ENCODE measurements at places on chromosomes 7 and 10.

- DNase-seq = no peak
Observed at GRCh38 chr7:151462306-151462779, 22.4 kb upstream of the CRYGN start.

GRCh38 chr10:14543046-14543903 lies 212.6 kb upstream of the FRMD4A start:
- no peak for DNase-seq

GRCh38 chr7:72072901-72073300 lies 339.2 kb downstream of the CALN1 start:
- no peak for DNase-seq

DNA sequence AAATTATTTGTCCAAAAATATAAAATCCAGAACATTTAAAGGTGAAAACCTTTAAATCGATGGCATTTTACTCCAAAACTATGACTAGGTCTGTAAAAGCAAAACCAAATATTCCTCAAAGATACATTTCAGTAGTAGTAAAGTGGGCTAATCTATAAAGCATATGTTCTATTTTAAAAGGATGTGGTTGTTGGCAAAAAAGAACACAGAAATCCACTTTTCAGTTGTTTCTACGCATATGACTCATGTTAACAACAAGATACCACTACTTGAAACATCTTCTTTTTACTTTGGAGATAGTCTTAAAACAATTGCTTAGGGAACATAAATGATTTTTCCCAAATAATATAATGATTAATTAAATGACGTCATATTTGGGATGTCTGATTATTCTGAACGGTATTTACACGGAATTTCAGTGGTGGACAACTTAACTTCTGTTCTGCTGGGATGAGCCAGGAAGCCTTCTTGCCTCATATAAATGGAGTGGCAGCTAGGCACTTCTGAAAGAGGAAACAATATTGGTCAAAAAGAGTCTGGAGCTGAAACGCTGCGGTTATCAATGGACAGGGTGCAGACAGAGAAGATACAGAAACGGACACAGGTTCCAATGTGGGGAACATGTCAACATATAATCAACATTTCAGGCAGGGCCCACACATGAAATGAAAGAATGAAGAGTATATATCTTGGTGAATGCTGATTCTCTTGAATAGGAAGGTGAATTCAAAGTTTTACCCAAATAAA lies 78.5 kb downstream of the ETV1 start:
- DNase-seq = no peak

DNA sequence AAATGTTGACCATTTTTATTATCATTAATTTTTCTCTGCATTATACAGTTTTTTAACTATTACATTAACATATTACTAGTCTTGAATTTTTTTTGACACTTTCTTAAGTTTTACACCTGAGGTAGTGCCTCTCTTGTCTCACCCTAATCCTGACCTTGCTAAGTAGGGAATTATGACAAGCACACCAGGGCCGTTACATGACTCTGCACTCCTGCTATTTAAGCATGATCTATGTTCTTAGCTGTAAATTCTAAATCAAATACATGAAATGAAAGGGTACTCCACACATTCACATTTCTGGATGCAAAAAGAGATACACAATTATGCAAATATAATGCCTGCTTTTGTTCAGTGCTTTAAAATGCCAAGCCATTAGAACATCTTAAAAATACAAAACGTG lies 23.6 kb downstream of the CPVL start:
- no peak for DNase-seq
